ENCODE measurements at places on chromosomes 16 and 17. TPM values are rescaled to one million over a fixed set of nuclear protein-coding genes. Genes with fewer than 3 reads are reported as not detected.

GRCh38 chr17:27595208-27595607, 35.8 kb upstream of the LGALS9 start:
- no peak for DNase-seq

GRCh38 chr17:1936766-1937165, 88.4 kb downstream of the RTN4RL1 start:
- DNase-seq, result no peak

DNA sequence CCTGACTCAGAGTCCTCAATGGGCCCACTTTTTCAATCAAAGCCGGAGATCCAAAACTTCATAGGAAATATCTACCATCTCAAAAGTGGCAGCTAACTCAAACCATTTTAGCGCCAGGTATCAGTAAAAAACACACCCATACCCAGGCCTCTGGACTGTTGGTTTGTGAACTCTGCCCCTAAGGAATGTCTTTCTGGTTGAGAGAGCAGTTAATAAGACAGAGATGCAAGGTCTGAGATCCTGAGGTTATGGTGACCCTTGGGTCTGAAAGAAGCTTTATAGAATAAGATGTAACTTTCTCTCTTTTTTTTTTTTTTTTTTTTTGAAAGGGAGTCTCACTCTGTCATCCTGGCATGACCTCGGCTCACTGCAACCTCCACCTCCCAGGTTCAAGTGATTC, 350.5 kb downstream of the SOX9 start:
- DNase-seq, result no peak

DNA sequence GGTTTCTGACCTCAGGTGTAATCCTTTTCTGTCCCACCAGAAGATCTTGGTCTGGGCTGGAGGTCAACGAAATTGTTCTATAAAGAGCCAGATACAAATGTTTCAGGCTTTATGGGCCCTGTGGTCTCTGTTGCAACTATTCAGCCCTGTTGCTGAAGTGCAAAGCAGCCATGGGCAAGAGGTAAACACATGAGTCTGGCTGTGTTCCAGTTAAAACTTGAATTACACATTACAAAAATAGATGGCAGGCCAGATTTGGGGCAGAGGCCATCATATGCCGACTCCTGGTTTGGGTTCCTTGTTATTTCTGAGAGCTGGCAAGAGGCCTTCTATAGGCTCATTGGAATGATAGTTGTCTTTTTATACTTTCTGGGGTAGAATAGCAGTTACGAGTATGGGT, 114.4 kb downstream of the SDR42E1 start:
- no peak for DNase-seq

GRCh38 chr16:83954577-83955016, 1.6 kb downstream of the OSGIN1 start:
- no peak for DNase-seq

PPY gene
- not detected for total RNA-seq

DNA sequence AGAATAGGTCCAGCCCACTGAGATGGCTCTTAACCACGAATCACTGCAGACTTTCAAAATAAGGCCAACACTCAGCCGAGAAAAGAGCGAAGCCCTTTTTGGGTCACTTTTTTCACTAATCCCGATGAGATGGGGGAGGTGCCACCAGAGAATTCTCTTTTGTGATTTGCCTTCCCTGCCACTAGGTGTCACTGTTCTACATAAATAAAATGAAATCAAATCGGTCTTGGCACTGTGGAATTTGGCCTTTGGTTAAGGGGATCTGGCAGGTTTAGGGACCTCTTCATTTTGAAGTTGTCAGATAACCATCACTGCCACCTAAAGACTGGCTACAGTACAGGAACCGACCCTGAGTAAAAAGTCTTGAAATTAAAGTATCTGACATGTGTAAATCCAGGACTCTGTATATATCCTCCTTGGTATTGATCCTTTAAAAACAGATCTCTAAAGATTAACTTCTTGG, 147.0 kb downstream of the HS3ST4 start:
- DNase-seq, result peak; percentile 44

Measured in activated CD8-positive, alpha-beta T cell treated with anti-CD3 and anti-CD28 coated beads, Interleukin-2, amount 10 ng/mL, durations not matched to agents 7 days and 5 days (primary cell).